ENCODE measurements at places on chromosomes 2 and 18. TPM values are rescaled to one million over a fixed set of nuclear protein-coding genes. Genes with fewer than 3 reads are reported as not detected.

DNA sequence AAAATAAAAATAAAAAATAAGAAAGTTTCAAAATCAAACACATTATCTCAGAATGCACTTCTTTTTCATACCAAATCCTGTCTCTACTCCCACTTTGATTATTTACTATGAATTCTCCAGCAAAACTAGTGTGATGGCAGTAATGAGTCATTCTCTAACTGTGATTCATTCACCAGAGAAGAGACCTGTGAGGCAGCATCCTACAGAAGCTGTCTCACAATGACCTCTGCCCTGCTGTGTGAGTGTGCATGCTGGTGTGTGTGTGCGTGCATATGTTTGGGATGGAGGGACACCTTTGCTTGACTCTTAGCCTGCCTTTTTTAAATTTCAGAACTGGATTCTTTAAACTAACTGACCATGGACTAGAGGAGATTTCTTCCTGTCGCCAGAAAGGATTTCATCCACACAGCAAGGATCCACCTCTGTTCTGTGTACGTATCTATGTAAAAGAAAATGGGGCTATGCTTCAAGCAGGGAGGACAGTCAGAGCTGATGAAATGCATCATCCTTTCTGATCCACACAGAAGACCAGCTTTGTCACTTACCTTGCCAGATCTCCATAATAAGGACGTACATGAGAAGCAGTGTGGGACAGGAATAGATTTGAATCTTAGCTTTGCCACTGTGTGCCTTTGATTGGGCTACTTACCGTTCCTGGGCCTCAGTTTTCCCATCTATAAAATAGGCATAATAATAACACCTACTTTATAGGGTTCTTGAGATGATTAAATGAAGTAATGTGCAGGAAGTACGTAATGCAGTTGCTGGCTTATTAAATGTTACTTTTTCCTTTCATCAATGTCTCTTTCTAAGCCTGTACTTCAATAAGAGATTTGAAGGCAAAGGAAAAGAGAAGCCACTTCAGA is 31.2 kb downstream of the STAMBP start:
- no peak for DNase-seq

The NGEF gene
- total RNA-seq, result 2.2 TPM

GRCh38 chr2:229107601-229108000 is 163.5 kb downstream of the PID1 start:
- DNase-seq, result no peak

DNA sequence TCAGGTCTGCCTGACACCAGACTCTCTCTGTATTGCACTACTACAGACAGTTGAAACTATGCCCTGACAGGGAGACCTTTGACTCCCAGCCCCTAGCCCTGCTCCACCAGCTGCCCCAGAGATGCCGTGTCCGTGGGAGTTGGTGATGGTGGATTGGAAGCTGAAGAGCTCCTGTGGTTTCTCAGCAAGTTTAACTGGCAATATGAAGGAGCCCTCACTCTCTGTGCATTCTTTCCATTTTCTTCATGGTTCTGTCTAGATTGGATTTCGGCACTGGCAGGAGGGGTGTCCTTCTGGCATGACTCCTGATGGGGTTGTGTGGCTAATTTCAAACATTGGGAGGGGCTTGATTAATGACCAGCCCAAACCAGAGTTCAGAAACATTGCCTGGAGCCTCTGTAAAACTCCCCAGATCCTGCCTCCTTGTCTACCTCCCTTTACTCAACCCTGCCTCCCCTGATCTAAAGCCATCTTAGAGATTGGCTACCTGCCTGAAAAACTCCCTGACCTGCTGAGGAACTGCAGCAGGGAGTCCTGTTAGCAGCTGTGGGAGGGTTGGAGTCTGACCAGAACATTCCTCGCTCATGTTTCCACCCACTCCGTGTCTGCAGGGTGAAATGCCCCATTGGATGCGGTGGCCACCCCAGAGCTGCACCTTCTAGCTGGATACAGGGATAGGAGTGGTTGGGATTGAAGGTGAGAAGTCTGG is 206.9 kb upstream of the SPRED2 start:
- no peak for DNase-seq

Measured in right cardiac atrium (tissue), 5 donors.